ENCODE measurements at places on chromosomes 2 and 18.

GRCh38 chr2:159030674-159031380 lies 62.4 kb downstream of the TANC1 start:
- DNase-seq: peak; percentile 60

DNA sequence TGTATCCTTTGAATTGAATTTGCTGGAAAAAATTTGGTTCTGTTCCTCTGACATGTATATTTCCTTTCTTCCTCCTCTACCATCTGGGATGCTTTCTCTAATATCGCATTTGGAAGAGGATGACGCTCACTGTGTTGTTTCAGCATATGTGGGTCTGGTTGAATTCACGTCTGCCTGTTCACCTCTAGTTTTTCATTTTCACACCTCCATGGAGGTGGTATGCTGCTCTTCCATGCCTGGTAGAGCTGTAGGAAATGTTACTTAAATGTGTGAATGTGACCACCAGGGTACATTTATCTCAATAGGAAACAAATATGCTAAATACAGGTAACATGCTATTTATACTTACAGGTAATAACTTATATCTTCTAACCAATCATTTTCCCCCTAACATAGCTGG lies 44.5 kb downstream of the TSHZ1 start:
- DNase-seq: no peak

DNA sequence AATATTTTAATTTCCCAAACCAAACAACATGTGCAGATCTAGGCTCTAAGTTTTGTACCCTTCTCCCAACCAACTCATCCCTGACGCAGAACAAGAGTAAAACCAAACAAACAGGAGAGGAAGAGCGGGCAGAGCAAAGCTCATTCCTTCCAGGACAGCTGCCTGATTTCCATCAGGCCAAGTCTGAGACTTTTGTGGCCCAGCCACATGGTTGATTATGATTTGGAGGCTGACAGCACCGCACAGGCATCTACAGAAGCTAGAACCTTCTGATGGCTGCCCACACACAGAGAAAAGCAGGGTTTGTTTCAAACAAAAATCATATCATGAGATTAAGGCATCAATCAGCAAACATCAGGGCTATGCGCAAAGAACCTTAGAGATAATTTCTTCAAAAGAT lies 262.6 kb downstream of the TNS1 start:
- no peak for DNase-seq

GRCh38 chr2:16168506-16169264 lies 228.3 kb downstream of the MYCN start:
- no peak for DNase-seq

- DNase-seq: no peak
Observed at GRCh38 chr18:13235981-13236380, 17.4 kb downstream of the LDLRAD4 start.

DNA sequence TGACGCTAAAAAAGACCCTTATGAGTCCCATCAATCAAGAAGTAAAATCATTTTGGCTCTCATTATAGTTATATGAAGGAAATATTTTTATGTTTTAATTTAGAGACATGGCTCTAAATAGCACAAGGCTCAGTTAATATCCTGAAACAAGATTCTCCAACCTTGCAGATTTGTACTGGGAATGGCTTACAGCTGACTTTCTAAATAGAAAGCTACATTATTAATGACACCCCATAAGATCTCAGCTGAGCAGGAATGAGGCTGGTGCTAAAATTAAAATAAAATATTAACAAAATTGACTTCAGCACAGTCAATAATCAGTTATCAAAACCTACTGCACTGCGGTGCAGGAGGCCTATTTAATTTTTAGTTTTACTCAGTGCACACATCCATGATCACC lies 136.9 kb downstream of the SLC39A10 start:
- no peak for DNase-seq

DNA sequence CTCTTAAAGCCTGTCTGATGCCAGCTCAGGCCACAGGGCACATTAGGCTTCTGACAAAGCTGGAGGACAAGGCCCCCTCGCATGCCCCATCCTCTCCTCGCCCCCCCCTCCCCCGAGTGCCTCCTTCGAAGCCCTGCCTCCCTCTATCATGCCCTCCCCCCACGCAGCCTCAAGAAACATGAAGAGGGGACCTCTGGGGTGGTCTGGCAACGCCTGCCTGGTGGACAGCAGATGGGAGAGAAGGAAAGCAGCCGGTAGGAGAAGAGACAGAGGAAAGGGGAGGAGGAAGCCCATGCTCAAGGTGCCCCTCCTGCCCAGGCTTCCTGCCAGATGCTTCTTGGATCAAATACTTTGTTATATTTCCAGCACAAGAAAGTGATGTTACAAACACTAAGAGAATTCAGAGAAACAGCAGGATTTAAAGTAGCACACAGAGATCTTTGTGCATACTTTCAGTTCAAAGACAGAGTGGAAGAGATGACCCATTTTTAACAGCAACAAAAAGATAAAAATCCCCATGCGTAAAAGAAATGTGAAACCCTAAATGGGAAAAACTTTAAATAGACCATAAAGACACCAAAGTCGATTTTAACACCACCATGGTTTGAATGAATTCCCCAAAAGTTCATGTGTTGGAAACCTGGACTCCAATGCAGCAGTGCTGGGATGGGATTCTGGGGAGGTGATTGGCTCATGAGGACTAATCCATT lies 19.0 kb downstream of the BOK start:
- peak; percentile 46 for DNase-seq

DNA sequence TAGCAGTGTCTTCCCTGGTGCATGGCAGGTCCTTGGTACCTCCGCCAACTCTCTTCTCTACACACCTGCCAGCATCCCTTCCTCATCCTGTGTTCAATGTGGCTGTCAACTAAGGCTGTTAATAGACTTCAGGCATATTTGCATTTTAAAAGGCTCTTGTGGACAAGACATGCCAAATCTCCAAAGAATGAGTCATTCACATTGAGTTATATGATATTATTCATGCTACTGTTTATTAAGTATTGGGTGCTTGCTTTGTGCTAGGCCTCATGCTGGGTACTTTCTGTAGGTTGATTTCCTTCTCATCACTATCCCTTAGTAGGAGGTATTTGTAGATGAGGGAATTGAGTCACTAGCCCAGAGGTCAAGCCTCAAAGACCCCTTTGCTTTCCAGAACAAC lies 5.2 kb downstream of the MYO1B start:
- DNase-seq: peak; percentile 48

GRCh38 chr18:32308493-32309120 lies 118.8 kb downstream of the MEP1B start:
- DNase-seq: peak; percentile 75

DNA sequence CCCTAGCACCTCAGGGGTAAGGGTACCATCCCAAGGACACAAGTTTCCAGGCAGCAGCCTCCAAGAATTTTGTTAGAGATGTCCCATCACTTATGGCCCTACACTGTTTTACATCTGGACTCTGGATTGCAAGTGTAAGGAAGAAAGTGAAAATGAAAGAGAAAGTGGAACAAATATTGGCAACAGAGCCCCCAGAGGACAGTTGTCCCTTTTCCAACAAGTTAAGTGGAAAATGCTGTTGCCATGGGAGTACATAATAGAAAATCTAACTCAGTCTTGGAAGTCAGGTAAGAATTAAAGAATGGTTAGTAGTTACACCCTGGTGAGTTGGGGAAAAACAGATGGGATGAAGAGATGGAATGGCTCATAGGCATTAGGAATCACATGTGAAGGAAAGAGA lies 50.6 kb downstream of the TTC21B start:
- DNase-seq: peak; percentile 5

- DNase-seq: no peak
Observed at GRCh38 chr2:29811378-29811777, 110.0 kb downstream of the ALK start.

GRCh38 chr2:113741091-113741490 lies 15.4 kb downstream of the SLC35F5 start:
- no peak for DNase-seq

GRCh38 chr2:42053791-42054701 lies 6.2 kb downstream of the PKDCC start:
- DNase-seq: no peak

DNA sequence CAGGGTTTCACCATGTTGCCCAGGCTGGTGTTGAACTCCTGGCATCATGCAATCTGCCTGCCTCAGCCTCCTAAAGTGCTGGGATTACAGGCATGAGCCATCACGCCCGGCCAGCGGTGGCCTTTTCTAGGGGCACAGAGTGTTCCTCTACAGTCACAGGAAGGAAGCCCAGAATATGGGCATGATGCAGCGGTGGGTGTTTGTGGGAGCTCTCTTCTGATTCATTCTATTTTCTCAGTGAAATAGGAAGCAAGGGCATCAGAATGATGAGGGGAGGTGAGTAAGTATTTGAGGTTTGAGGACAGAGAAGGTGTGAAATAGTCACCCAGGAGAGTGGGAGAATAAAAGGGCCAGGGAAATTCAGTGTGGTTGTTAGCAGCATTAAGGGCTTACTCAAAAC lies 70.3 kb upstream of the PSME4 start:
- no peak for DNase-seq

GRCh38 chr18:45713239-45713638 lies 10.7 kb upstream of the SLC14A1 start:
- no peak for DNase-seq

GRCh38 chr2:221444106-221444505 lies 128.0 kb downstream of the EPHA4 start:
- DNase-seq: peak; percentile 74

DNA sequence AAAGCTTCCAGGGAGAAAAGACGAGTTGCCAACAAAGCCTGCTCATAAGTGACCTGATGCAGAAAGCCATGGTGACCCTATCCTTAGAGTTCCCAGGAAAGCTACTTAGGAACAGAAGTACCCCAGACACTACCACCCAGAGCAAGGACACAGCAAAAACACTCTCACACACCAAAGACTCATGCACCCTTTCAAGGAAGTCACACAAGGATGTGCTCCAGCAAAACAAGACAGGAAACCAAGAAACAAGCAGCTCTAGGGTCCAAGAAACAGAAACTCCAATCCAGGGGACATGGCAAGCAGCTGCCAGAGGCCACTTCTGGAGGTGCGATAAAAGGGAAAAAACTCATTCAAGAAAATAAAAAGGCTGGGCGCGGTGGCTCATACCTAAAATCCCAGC lies 5.7 kb downstream of the KIF1A start:
- no peak for DNase-seq

DNA sequence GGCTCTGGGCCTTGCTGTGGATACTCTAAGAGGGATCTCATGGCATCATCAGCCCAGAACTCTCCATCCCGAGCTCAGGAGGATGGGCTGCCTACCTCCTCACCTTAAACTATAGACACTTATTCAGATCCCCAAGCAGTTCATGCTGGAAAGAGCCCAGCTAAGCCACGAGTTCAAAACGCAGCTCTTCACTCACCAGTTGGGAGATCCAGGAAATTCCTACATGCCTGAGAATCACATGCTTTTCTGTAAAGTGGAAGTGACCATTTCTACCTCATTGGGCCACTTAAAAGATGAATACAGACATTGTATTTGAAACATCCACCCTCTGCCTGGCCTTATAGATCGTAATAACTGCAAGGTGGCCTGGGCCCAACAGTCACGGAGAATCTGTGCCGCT lies 6.6 kb downstream of the ATOH8 start:
- no peak for DNase-seq

- peak; percentile 27 for DNase-seq
Observed at GRCh38 chr2:75140288-75140687, 59.0 kb downstream of the TACR1 start.

DNA sequence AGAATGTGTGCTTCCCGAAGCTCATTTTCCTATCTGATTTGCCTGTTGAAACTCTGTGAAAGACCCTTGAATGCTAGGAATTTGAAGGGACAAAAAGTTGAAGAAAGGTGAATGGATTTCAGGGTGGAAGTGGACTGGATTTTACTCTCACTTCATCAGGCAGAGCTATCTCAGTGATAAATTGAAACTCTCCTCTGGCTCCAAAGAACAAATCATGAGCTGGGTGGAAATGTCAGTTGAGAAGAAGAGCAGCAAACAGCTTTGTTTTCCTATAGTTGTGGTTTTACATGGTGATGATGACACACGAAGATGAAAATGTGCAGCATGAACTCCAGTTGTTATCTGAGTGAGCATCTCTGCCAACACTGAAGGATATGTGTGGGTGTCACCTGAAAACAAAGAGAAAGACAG lies 34.4 kb downstream of the CD28 start:
- DNase-seq: peak; percentile 55

DNA sequence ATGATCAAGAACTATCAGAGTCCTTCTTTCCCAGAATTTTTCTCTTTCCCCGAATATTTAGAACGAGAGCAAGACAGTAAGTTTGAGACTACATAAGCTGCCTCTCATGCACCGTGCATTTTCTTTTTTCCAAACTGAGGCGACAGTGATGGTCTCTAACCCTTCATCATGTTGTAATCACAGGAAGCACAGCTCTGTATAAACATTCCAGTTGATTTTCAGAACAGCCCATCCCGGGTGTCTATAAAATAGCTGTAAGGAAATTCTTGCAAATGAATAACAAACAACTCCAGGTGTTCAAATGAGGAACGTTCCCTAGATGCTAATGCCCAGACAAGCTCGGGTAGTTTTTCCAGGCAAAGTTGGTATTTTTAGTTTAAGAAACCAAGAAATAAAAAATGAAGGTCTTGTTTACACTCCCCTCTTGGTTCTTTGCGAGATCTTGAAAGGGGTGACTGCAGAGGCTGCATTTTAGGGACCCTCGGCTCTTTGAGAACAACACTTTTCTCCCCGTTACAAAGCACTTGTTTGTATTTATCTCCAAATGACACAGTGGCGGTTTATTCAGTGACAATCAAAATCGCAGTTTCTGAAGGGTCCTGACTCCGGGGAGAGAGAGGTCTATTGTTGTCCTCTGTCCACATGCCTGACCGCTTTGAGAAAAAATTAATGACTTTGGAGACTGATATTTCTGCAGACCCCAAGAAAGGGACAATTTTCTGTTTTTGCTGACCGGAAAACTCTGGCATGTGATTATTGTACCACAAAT lies 101.1 kb upstream of the NCK2 start:
- DNase-seq: no peak

DNA sequence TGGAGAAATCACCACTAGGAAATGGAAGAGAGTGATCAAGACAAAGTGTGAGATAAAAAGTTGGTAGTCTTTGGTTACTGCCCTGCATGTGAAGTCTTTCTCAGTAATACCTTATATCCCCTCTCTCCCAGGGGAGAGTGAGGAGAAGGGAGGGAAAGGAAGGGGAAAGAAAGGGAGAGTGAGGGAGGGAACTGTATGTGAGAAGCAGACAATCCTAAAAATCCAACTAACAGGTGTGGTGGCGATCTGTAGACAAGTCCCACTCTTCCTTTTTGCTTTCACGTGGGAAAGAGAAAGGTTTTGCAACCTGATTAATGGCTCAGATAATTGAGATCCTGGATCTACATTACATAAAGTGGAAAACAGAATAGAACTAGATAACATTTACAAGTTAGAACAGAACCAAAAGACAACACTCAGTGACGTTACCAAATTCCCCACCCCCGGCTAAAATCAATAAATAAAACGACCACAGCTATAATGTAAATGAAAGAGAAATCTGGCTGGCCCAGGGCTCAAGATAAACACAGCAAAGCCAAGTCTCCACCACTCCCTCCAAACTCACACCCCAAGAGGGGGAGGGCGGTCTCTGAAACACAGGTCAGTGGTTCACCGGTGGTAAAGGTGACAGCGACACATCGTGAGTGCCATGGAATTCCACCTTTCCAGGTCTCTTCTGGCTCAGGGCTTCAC lies 10.0 kb upstream of the APCDD1 start:
- no peak for DNase-seq
